Cerebellar nuclear complex (tissue), 1 donor: ENCODE measurements at places on chromosomes 12 and 14.

DNA sequence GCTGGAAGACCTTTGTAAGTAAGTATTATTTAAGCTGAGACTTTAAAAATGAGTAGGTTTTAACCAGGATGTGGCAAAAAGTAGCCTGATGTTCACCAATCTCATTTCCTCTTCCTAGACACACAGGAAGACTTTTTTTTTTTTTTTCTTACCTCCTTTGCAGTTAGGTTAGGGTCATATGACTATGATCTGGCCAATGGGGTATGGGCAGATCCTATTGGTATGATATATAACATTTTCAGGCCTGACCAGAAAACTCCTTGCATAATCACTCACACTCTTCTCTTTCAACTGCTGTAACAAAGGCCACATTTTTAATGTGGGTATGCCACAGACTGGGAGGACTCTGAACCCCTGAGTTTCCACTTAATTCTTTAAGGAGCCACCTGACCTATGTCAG, 2.7 kb upstream of the RPS6KA5 start:
- DNase-seq = no peak

DNA sequence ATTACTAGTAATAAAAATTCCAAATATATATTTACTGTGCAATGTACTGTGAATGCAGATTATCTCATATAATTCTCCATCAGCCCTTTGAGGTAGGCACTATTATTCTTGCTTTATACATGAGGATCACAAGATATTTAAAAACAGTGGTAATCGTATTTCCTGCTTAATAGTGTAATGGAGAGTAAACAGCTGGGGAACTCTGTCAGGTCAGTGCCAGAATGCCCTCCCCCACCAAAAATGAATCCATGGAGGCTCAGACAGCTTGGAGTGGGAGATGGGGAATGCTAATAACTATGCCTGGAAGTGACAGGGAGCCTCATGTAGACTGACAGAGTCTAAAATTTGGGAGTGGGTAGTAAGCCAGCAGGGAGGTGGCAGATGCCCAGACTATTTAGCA, 153.6 kb downstream of the PAH start:
- no peak for DNase-seq

- DNase-seq = no peak
These were observed 30.9 kb downstream of the FERMT2 start for GRCh38 chr14:52919971-52920370.

- DNase-seq = no peak
These were observed 80.4 kb upstream of the CLEC14A start for GRCh38 chr14:38336298-38336697.

- no peak for DNase-seq
These were observed 75.9 kb downstream of the ITPK1 start for GRCh38 chr14:93039649-93040315.

DNA sequence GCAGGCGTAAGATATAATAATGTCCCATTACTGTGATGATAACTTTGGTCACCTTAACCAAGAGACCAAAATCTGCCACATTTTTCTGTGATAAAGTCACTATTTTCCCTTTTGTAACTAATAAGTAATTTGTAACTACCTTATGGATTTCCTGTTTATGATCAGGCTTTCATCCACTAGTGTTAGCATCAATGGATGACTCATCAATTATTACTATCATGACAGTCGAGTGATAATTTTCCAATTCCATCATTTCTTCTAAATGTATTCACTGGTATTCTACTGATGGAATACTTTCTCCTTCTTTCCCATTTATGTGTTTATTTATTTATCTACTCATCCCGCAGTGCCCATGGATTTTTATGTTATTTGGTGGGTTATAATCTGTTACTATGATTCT, 148.4 kb downstream of the UNC79 start:
- no peak for DNase-seq

DNA sequence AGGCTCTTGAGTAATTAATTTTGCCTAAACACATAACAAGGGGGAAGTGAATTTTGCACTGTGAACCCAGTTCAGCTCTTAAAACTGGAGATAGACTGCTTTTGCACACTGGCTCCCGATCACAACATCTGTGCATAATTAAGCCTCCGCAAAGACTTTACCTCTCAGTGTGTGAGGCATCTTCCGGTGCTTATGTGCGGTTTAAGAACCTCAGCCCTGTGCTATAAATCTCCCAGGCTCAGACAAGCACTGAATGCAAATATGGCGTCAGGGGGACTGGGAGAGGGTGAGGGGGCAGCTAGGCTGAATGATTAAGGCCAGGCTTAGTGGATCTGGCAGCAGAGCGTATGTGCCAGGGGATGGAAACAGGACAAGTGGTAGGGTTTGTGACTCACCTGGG, 103.3 kb downstream of the ADCK1 start:
- DNase-seq = no peak

GRCh38 chr12:11621797-11622423, 27.6 kb upstream of the ETV6 start:
- DNase-seq = no peak

DNA sequence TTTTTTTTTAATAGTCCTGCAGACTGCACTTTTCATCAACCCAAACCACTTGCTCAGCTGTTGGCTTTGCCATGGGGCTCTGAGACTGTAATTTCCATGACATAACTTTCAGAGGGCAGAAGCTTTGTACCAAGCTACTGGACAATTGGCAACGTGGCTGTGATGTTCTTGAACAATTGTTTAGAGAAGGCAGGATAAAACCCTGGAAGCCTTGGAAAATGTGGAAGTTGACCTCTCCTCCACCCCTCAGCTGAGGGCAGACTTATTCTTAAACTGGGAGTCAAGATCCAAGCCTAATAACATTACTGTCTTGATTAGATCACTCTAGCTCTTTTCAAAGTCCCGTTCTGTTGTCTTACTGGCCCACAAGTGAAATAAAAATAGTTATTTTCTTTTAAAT, 2.2 kb downstream of the OR4E1 start:
- no peak for DNase-seq

GRCh38 chr14:32698831-32699230, 239.8 kb upstream of the NPAS3 start:
- DNase-seq = no peak

DNA sequence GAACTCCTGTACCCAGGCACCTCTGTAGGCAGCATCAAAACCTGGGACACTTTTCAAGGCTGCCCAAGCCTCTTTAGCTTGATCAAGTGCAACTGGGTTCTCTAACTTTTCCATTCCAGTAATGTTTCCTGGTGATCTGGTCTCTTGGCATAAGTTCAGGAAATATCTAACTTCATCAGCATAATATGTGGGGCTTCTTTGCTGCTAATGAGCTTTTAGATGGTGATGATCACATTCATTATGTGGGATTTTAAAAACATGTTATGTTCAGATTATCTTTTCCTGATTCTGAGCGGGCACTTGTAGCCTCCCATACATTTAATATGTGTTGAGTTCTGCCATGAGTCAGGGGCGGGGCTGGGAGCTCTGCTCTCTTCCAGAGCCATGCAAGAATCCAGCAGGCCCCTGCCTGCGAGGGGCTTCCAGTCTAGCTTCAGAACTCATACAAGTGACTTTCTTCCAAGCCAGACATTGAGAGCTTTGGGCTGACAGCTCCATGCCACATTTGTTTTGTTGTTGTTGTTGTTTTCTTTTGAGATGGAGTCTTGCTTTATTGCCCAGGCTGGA, 39.5 kb upstream of the RIN3 start:
- no peak for DNase-seq

DNA sequence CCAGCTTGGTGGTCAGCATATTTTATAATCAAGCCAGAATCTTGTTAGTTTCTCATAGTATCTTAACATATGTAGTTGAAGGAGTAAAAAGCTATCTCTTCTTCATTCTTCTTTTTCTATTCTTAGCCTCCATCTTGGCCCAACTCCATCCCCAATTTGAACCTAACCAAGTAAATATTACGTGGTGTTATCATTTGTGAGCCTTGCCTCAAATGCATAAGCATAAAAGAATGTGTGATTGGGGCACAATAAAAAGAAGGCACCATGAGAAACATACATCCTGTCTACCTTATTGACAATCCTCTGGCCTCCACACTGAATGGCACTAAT, 181.4 kb upstream of the BMP4 start:
- DNase-seq = no peak

- no peak for DNase-seq
These were observed 52.5 kb upstream of the DDX11 start for GRCh38 chr12:31021181-31021580.

DNA sequence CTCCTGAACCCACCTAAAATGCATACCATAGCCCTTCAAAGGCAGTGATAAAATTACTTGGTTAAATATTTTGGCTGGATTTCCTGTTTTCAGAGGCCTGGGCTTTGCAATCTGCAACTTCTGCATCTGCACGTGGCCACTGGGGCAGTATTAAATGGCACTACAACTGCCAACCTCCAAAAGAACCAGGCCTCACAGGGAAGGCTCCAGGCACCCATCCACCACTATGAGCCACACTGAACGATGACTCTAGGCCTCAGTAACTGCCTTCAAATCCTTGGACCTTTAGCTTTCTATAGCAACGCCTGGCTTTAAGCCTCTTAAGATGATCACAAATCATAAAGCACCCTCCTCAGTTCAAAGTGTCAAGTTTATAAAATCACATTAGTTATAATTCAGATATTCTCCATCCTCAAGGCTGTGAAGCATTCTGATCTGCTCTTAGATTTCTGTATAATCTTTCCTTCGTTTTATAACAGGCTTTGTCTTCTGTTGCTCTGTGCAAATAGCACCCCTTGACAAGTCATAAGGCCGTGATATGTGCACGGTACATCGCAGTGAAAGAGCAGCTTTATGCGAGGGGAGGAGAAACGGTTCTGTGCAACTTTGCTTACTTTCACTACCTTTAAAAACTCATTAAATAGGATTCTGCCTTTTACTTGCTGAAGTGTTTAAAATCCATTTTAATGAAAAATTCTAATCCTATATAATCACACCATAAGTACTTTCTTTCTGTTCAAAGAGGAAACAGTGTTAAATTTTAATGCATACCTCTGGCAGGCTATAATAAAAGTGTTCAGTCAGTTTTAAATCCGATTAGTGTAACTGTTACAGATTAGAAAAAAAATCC, 196.4 kb upstream of the G2E3 start:
- DNase-seq = no peak

DNA sequence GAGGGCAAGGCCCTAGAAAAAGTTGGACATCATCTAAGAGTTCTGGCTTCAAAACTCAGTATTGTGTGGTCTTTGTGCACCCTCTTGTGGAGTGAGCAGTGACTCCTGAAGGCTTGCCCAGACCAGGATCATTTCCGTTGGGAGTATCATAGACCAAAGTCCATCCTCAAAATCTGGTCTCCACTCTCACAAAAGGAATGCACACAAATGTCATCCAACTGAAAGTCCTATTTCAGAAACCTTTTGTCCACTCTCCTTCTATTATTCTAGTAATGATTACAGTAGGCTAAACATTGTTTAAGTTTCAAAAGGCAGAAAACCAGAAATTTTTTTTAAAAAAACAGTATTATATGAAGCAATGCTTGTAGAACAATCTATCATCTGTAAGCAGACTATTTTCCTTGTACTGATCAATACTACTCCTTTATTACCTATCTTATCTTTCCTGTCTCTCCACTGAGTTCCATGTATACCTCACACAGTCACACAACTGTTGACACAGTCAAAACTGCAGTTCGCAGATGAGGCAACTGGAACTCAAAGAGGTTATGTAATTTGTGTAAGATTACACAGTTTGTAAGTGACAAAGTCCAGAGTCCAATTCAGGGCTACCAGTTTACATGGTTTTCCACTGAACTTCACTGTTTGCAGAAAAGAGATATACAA, 41.4 kb downstream of the COX16 start:
- DNase-seq = no peak

GRCh38 chr14:101968186-101968585, 3.8 kb downstream of the DYNC1H1 start:
- no peak for DNase-seq

- no peak for DNase-seq
These were observed 209.4 kb upstream of the PLXNC1 start for GRCh38 chr12:93938931-93939330.

DNA sequence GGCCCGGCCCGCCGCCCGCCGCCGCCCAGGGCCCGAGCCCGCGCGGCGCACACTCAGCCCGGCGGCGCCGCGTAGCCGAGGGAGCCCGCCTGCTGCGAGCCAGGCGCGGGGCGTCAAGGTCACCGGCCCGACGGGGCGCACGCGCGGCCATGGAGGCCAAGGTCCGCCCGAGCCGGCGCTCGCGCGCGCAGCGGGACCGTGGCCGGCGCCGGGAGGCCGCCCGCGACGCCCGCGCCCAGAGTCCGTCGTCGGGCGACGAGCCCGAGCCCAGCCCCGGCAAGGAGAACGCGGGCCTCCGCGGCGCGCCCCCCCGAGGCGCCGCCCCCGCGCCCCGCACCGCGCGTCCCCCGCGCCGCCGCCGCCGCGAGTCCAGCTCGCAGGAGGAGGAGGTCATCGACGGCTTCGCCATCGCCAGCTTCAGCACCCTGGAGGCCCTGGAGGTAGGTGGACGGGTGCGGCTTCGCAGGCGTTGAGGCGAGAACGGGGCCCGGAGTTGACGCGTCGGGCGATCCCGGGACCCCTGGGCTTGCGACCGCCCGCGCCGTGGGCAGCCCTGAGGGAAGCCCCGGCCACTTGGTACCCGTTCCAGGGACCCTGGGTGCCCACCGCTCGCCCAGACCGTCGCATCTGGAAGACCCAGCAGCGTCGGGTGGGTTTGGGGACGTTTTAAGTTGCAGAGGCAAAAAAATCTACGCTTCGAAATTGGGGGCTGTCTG, 629 bp downstream of the FBRSL1 start:
- DNase-seq = no peak

- DNase-seq = no peak
These were observed 7.9 kb downstream of the METTL25 start for GRCh38 chr12:82366197-82366596.

- DNase-seq = no peak
These were observed 11.1 kb upstream of the KRT7 start for GRCh38 chr12:52221912-52222457.

GRCh38 chr12:71438670-71439361, 782 bp upstream of the LGR5 start:
- DNase-seq = no peak

DNA sequence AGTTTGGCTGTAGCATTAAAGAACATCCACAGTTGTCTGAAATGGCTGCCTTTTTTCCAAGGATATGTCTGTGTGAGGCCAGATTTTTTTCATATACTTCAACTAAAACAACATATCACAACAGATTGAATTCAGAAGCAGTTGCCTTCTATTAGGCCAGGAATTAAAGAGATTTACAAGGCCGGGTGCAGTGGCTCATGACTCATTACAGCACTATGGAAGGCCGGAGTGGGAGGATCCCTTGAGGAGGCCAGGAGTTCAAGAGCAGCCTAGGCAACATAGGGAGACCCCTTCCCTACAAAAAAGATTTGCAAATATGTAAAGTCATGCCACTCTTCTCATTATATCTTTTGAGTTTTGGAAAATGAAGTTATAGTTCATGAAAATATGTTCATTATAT, 108.6 kb downstream of the KTN1 start:
- no peak for DNase-seq

DNA sequence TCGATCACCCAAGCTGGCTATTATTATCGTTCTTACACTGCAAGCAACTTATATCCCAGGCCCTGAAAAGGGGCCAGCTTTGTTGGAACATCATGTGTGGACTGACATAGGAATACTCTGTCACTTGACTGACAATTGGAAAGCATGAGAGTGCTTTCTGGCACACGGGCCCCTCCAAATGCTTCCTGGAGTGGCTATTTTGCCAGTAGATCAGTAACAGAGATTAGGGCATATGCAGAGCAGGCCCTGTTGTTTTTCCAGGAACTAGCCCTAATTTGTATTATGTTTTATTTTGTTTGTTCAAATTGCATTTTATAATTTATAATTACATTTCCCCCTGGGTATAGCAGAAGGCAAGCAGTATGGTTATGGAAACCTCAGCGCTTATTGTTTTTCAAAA, 170.1 kb upstream of the FRMD6 start:
- DNase-seq = no peak
